ENCODE measurements at places on chromosomes 2 and 18.

DNA sequence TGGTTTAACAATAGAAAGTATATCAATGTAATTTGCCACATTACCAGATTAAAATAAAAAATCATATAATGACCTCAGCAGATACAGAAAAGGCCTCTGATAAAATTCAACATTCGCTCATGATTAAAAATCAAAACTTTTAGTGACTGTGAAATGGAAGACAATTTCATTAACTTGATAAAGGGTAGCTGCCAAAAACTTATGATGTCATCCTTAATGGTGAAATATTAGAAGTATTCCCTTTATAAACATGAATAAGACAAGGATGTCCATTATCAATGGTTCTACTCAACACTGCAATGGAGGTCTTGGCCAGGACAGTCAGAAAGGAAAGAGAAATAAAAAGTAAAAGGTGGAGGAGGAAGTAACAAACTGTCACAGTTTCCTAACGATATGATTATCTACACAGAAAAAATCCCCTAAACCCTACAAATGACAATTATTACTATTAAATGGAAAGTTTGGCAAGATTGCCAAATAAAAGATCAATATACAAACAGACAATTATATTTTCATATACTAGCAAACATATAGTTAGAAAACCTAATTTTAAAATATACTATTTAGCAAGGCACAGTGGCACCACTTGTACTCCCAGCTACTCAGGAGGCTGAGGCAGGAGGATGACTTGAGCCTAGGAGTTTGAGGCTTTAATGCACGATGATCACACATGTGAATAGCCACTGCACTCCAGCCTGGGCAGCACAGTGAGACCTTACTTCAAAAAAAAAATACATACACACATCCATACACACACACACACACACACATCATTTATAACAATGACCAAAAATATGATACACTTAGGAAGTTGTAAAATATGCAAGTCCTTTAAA, 12.8 kb downstream of the METTL8 start:
- DNase-seq: no peak

DNA sequence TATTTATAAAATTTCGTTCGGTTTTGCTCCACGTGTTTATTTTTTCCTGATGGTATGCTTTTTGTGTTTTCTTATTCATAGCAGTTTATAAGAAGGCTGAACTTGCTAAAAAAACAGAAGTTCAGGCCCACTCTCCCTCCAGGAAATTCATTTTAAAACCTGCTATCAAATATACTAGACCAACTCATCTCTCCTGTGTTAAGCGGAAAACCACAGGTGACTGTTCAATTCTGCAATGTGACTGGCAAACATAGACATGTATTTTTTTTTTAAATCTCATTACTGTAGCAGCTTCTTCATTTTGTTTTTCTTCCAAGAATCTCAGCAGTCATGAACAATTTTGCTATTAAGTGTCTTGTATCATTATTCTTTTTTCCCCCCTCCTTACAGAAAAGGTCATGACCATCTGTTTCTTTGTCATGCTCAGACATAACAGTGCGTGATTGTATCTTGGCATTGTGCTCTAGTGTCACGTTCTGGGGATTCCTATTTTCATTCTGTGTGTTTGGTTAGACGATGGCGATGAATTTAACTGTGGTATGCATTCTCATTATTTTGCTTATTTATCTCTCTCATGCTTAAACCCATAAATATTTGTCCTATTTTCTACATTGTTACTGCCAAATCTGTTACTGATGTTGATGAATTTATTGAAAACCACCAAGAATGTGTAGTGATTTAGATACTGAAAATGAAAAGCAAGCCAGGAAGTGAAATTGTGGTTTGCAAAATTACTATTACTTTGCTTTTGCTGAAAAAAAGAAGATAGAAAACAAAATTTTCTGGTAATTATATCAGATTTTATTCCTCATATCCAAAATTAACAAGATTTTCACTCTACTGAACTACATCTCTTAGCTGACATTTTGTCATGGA, 74.6 kb upstream of the UNC80 start:
- DNase-seq: no peak

DNA sequence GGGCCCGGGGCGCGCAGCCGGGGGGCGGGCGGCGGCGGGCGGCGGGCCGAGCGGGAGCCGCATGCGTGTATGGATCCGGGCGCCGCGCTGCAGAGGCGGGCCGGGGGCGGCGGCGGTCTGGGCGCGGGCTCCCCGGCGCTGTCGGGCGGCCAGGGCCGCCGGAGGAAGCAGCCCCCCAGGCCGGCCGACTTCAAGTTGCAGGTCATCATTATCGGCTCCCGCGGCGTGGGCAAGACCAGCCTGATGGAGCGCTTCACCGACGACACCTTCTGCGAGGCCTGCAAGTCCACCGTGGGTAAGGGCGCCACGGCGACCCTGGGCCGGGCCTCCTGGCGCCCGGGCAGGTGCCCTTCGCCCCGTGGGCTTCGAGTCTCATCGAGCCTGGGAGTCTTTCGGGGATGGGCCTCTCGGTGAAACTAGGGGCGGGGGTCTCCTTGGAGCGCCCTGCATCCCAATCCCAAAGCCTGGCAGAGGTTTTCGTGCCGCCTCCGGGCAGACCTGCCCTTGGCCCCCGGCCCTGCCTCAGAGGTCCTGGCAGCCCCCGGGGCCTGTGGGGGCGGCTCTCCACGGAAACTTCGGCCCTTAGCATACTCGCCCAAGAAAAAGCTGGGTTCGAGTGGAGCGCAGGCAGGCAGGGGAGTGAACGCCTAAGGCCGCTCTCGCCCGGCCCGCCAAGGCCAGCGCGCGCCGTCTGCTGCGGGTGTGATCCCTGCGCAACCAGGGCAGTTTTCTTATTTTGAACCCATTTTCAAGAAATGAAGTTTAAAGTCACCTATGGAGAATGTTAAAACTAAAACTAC, 622 bp downstream of the RAB12 start:
- DNase-seq: peak; percentile 50

DNA sequence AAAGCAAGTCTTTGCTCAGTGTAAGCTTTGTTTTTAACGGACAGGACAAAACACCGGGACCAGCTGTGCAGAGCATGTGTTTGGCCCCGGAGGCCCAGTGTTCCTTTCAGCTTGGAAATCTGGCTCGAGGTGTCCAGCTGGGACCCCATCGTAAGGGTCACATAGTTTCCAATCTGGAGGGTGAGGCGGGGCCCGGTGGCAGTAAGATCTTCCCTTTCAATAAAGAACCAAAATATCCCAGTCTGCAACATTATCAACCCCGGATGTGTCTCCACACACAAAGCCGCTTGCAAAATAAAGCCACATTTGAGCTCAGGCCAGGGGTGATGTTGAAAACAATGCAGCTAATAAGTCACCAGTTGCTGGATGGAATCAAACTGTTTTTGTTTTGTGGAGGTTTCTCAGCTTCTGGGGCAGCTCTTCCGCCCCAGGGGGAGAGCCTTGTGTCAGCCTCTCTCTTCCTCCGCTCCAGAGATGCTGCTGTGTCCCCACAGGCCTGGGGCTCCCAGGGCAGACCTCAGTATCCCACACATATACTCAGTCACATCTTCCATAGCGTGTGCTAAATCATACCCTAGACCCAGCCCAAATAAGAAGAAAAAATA, 138.6 kb upstream of the GLI2 start:
- peak; percentile 54 for DNase-seq

- peak; percentile 29 for DNase-seq
Observed at GRCh38 chr2:226308986-226309385, 490.6 kb downstream of the IRS1 start.

- peak; percentile 78 for DNase-seq
Observed at GRCh38 chr2:223613017-223613950, 11.1 kb upstream of the SCG2 start.

DNA sequence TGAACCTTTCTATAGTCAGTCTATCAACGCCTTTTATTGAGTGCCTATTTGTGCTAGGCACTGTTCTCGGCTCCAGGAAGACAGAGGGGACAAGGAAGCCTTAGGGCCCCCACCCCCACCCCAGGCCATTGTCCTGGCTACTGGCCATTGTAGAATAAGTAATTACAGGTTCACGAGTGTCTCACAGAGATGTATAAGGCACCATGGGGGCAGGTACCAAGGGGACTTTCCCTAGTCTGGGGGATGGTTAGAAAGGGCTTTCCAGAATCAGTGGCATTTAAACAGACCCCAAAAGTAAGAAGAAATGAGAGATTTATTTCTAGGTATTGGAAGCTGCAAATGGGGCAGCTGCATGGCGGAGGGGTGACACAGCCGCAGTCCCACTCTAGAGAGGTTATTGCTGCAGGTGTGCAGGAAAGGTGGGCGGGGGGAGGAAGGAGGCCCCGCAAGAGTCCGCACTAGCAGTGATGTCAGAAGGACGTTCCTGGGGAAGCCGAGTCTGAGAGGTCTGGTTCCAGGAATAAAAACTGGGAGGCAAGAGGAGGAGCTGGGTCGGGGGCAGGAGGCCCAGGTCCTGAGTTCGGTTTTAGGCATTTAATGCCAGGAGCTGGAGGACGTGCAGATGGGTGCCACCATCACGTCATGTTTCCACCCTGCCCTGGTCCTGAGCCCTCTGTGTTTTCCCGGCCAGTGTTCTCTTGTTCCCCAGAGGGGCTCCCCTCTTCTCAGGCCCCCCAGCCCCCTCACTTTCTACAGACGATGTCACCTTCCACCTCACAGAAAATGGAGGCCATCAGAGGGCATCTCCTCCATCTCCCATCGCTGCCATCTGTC, 30.5 kb downstream of the FOSL2 start:
- DNase-seq: peak; percentile 19

GRCh38 chr18:42707080-42707479, 408.4 kb downstream of the RIT2 start:
- no peak for DNase-seq

DNA sequence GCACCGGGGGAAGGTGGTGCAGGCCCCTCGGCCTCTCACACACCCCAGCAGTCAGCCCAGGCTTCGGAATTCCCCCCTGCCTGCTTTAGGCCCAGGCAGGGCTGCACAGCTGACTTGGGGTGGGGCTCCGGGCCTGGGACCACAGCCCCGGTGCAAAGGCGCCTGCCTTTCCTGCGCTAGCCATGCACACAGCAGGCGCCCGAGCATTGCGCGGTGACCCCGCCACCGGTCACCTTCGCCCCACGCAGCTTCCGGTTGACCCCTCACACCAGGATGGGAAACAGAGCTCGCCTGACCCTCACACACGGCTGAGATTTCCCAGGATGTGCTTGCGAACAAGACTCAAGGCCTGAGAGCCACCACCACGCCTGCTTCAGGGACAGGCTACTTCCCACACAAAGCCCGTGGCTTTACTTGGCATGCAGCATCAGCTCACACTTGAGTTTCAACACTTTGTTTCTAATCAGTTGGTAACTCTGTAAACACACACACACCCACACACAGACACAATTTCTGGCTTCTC, 46.0 kb downstream of the SLC66A2 start:
- DNase-seq: no peak

GRCh38 chr18:46660957-46661749, 4.1 kb upstream of the LOXHD1 start:
- DNase-seq: no peak

DNA sequence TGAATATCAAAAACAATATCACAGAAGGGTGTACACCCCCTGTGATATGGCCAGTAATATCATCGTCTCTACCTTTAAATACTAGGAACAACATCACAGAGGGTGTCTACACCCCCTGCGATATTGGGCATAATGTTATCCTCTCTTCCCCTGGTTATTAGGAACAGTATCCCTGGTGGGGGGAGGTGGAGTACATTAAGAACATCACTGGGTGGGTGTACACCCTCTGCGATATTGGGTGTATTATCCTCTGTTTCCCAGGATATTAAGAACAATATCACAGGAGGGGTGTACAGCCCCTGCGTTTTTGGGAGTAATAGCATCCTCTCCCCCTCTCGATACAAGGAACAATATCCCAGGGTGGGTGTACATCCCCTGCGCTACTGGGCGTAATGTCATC, 1932.8 kb downstream of the SUCLG1 start:
- DNase-seq: no peak

GRCh38 chr2:120020554-120020953, 7.7 kb downstream of the EPB41L5 start:
- DNase-seq: no peak

- no peak for DNase-seq
Observed at GRCh38 chr2:112658839-112659667, 13.3 kb downstream of the SLC20A1 start.

GRCh38 chr2:15866563-15867193, 73.7 kb upstream of the MYCN start:
- DNase-seq: no peak

- DNase-seq: no peak
Observed at GRCh38 chr2:3646446-3646845, 11.6 kb upstream of the ALLC start.

DNA sequence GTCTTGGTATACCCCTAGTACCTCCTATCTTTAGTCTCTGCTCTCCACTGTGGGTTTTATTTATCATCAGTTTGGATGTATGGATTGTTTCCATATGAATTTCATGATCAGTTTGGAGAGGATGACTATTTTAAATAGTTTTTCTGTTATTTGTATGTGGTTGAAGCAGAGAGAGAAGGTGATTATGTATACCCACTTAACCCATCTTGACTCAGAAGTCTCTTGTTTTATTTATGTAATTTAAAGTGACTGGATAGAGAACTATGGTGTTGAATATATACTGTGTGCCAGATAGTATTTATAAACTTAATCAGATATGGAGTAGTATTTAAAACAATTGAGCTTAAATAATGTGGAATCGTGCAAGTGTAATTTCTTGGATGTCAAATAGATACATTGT, 39.9 kb downstream of the SMAD4 start:
- DNase-seq: no peak

- DNase-seq: no peak
Observed at GRCh38 chr2:80473796-80474195, 169.2 kb upstream of the LRRTM1 start.

GRCh38 chr2:109369671-109370191, 240.7 kb downstream of the SH3RF3 start:
- DNase-seq: no peak

DNA sequence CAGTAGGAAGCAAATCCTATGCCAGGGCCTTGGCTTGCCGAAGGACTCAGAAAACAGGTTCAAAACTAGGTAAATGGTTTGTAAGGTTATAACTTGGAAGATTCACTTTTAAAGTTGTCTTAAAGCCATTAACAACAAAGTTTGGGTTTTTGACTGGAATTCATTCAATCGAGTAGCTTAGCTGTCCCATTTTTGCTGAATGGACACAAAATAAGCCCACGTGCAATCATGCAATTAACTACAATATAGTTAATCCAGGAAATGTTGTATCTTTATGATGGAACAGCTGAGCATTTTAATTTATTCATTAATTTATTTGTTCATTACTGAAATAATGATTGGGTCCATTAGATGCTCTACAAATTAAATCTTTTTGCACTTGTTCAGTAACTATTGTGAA, 18.3 kb upstream of the APCDD1 start:
- DNase-seq: no peak

GRCh38 chr2:128320192-128320905, 1.7 kb upstream of the HS6ST1 start:
- no peak for DNase-seq
